A549 treated with DMSO at 1 μM for 4 hours (cell line): ENCODE measurements at places on chromosomes 1 and 21. TPM values are rescaled to one million over a fixed set of nuclear protein-coding genes. Genes with fewer than 3 reads are reported as not detected.

The FNDC10 gene
- 6.3 to 10.2 TPM (median 7.4 TPM) in 5 replicates for total RNA-seq

The MATN1 gene
- total RNA-seq, result 0.10 to 0.12 TPM (median 0.11 TPM) in 4 of 5 replicates, not detected in the other

The RBM34 gene
- total RNA-seq, result 60.5 to 83.1 TPM (median 71.1 TPM) in 5 replicates

The C2CD4D gene
- total RNA-seq, result not detected in 5 replicates

The ANGPTL3 gene
- total RNA-seq, result not detected in 5 replicates

The LPAR3 gene
- 0.10 to 0.46 TPM (median 0.32 TPM) in 5 replicates for total RNA-seq

The TAS1R3 gene
- 0.09 to 0.16 TPM (median 0.12 TPM) in 5 replicates for total RNA-seq

The TRIM46 gene
- total RNA-seq, result 1.3 to 1.8 TPM (median 1.4 TPM) in 5 replicates

The RNF207 gene
- 13.2 to 21.6 TPM (median 17.0 TPM) in 5 replicates for total RNA-seq

The PSRC1 gene
- total RNA-seq, result 18.6 to 25.2 TPM (median 24.6 TPM) in 5 replicates

The PDE9A gene
- 0.45 to 1.3 TPM (median 1.1 TPM) in 5 replicates for total RNA-seq

The ZNF648 gene
- total RNA-seq, result not detected in 5 replicates

The DOCK7 gene
- total RNA-seq, result 14.1 to 27.8 TPM (median 16.2 TPM) in 5 replicates

The DMBX1 gene
- 0.67 to 1.3 TPM (median 1.1 TPM) in 5 replicates for total RNA-seq

The MAN1C1 gene
- total RNA-seq, result 0.21 to 0.30 TPM (median 0.24 TPM) in 5 replicates

The DIO1 gene
- total RNA-seq, result not detected in 5 replicates

The PADI1 gene
- 1.7 to 2.6 TPM (median 1.9 TPM) in 5 replicates for total RNA-seq

The SV2A gene
- 0.09 to 0.17 TPM (median 0.10 TPM) in 4 of 5 replicates, not detected in the other for total RNA-seq

The TRIM58 gene
- not detected in 5 replicates for total RNA-seq

The PLA2G2F gene
- total RNA-seq, result not detected in 5 replicates

The CA6 gene
- total RNA-seq, result not detected in 5 replicates

The RPTN gene
- total RNA-seq, result 0.03 TPM in 1 of 5 replicates, not detected in the others

The GNG12 gene
- total RNA-seq, result 56.6 to 88.6 TPM (median 74.7 TPM) in 5 replicates

The VHLL gene
- total RNA-seq, result not detected in 5 replicates

The C1orf226 gene
- total RNA-seq, result 0.73 to 1.1 TPM (median 0.78 TPM) in 5 replicates

The CXADR gene
- total RNA-seq, result 7.3 to 11.2 TPM (median 9.0 TPM) in 5 replicates

The GJA8 gene
- total RNA-seq, result not detected in 5 replicates

The CFHR5 gene
- not detected in 5 replicates for total RNA-seq

The RASAL2 gene
- total RNA-seq, result 19.2 to 25.4 TPM (median 21.6 TPM) in 5 replicates

The PADI2 gene
- total RNA-seq, result 0.95 to 1.5 TPM (median 1.3 TPM) in 5 replicates

The KIF2C gene
- 38.9 to 43.7 TPM (median 41.4 TPM) in 5 replicates for total RNA-seq

The RAB13 gene
- total RNA-seq, result 129 to 155 TPM (median 130 TPM) in 5 replicates

The MMP23B gene
- 0.52 to 1.0 TPM (median 0.83 TPM) in 5 replicates for total RNA-seq

The RNF223 gene
- total RNA-seq, result 0.16 to 0.58 TPM (median 0.39 TPM) in 5 replicates

The SYTL1 gene
- total RNA-seq, result 0.10 to 0.68 TPM (median 0.35 TPM) in 5 replicates

The ACTN2 gene
- 0.01 to 0.10 TPM (median 0.09 TPM) in 3 of 5 replicates, not detected in the others for total RNA-seq

The CELA3A gene
- not detected in 5 replicates for total RNA-seq

The EXTL1 gene
- total RNA-seq, result 0.02 TPM in 1 of 5 replicates, not detected in the others

The ANKRD13C gene
- 7.3 to 9.5 TPM (median 8.7 TPM) in 5 replicates for total RNA-seq

The LCE1D gene
- not detected in 5 replicates for total RNA-seq

The SLC9C2 gene
- total RNA-seq, result not detected in 5 replicates

The IFI44 gene
- total RNA-seq, result 0.52 to 1.6 TPM (median 0.89 TPM) in 5 replicates

The RIMKLA gene
- 0.44 to 0.97 TPM (median 0.85 TPM) in 5 replicates for total RNA-seq

The TPTE gene
- total RNA-seq, result not detected in 5 replicates

The AZIN2 gene
- total RNA-seq, result 0.75 to 1.3 TPM (median 0.97 TPM) in 5 replicates

The SNX7 gene
- total RNA-seq, result 20.9 to 37.6 TPM (median 24.5 TPM) in 5 replicates

The TMEM52 gene
- total RNA-seq, result 0.64 to 1.1 TPM (median 0.81 TPM) in 5 replicates

The CDK18 gene
- total RNA-seq, result 0.66 to 1.3 TPM (median 1.1 TPM) in 5 replicates

The BCAS2 gene
- total RNA-seq, result 26.3 to 31.4 TPM (median 30.4 TPM) in 5 replicates

The KIF14 gene
- 8.9 to 15.1 TPM (median 13.5 TPM) in 5 replicates for total RNA-seq

The TIE1 gene
- 0.02 to 0.09 TPM in 2 of 5 replicates, not detected in the others for total RNA-seq

The KNCN gene
- not detected in 5 replicates for total RNA-seq

The CD1E gene
- not detected in 5 replicates for total RNA-seq

The CELA2A gene
- not detected in 5 replicates for total RNA-seq

The TNFRSF9 gene
- total RNA-seq, result 2.7 to 4.6 TPM (median 3.8 TPM) in 5 replicates

The IL12RB2 gene
- total RNA-seq, result 0.02 to 0.06 TPM in 2 of 5 replicates, not detected in the others

The OR2T11 gene
- total RNA-seq, result not detected in 5 replicates

The NCMAP gene
- 0.02 TPM in 2 of 5 replicates, not detected in the others for total RNA-seq
